ENCODE measurements at places on chromosomes 7 and 10. TPM values are rescaled to one million over a fixed set of nuclear protein-coding genes. Genes with fewer than 3 reads are reported as not detected.

Gene IFIT2
- total RNA-seq, result 2.7 TPM

Gene UBE2D1
- total RNA-seq, result 14.7 TPM

Gene VSTM2A
- not detected for total RNA-seq

Gene OPN4
- not detected for total RNA-seq

Gene ATOH7
- not detected for total RNA-seq

Gene C10orf143
- 1.6 TPM for total RNA-seq

Gene SPACDR
- 0.48 TPM for total RNA-seq

Gene ANKRD30A
- total RNA-seq, result not detected

Gene CYP51A1
- total RNA-seq, result 147 TPM

Gene SPDYE8
- not detected for total RNA-seq

Gene GRM3
- not detected for total RNA-seq

Gene HTRA1
- total RNA-seq, result 39.1 TPM

Gene TBC1D12
- total RNA-seq, result 10.5 TPM

Gene SLC18A2
- not detected for total RNA-seq

Gene LIPF
- not detected for total RNA-seq

Gene CASP7
- 40.2 TPM for total RNA-seq

Gene OLAH
- not detected for total RNA-seq

Gene HYAL4
- 0.86 TPM for total RNA-seq

Gene ZNF273
- 3.6 TPM for total RNA-seq

Gene PDCD4
- total RNA-seq, result 60.4 TPM

Gene ZNF503
- total RNA-seq, result 1.7 TPM

Gene INSYN2A
- not detected for total RNA-seq

Gene SPDYE2B
- total RNA-seq, result not detected

Gene ADCY1
- total RNA-seq, result 0.67 TPM

Gene TMEM225B
- total RNA-seq, result not detected

Gene WDR86
- total RNA-seq, result not detected

Gene H2BK1
- total RNA-seq, result not detected

Gene OR2A42
- total RNA-seq, result not detected

All from vein endothelial cell (primary cell).